ENCODE measurements at places on chromosomes 3 and 15. TPM values are rescaled to one million over a fixed set of nuclear protein-coding genes. Genes with fewer than 3 reads are reported as not detected.

GRCh38 chr3:105965384-105965783 is 96.6 kb upstream of the CBLB start:
- DNase-seq, result no peak

GRCh38 chr3:71530903-71531530 is 52.5 kb downstream of the FOXP1 start:
- DNase-seq, result no peak

- no peak for DNase-seq
Observed at GRCh38 chr3:21665444-21666100, 85.4 kb downstream of the ZNF385D start.

- DNase-seq, result no peak
Observed at GRCh38 chr3:80492162-80492561, 724.4 kb upstream of the ROBO1 start.

DNA sequence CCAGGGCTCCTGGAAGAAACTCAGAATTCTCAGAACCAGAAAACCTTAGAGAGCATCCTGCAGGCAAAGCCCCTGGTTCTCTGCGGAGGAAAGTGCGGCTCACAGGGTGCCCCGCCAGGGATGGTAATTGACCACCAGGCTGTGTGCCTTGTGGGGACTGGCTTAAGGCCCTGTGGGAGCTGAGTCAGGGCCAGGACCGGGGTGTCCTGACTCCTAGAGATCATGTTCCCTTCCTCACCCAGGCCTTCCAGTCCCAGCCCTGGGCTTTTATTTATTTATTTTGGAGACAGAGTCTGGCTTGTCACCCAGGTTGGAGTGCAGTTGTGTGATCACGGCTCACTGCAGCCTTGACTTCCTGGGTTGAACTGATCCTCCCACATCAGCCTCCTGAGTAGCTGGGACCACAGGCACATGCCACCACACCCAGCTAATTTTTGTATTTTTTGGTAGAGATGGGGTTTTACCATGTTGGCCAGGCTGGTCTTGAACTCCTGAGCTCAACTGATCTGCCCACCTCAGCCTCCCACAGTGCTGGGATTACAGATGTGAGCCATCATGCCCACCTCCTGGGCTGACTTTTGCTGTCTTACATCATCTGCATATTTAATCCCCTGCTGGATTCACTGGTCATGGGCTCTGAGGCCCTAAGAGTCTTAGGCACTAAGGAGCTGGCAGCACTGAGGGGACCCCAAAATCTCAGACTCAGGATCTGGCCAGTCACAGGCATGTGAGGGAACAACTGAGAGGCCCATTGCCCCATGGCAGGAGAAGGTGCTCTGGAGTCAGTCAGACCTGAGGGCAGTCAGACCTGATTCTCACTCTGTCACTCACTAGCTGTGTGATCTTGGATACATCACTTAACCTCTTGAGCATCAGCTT is 20.4 kb upstream of the LAMP3 start:
- no peak for DNase-seq

DNA sequence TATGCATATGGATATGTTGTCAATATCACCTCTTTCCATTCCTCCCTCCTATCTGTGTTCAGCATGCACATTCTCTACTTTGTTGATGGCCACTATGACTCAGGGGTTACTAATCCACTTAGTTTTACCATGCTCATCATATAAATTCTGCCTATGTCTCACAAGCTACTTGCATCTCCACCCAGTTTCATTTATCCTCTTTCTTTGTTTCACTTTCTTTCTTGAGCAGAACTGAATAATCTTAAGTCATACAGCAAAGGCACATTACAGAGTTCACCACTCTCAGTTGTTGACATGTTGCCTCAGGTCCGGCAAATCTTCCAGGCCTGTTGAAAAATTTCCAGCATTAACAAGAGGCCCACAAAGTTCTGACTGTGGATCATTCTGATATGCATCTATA is 71.5 kb downstream of the SSR3 start:
- no peak for DNase-seq

- no peak for DNase-seq
Observed at GRCh38 chr3:32778389-32778788, 39.4 kb upstream of the TRIM71 start.

DNA sequence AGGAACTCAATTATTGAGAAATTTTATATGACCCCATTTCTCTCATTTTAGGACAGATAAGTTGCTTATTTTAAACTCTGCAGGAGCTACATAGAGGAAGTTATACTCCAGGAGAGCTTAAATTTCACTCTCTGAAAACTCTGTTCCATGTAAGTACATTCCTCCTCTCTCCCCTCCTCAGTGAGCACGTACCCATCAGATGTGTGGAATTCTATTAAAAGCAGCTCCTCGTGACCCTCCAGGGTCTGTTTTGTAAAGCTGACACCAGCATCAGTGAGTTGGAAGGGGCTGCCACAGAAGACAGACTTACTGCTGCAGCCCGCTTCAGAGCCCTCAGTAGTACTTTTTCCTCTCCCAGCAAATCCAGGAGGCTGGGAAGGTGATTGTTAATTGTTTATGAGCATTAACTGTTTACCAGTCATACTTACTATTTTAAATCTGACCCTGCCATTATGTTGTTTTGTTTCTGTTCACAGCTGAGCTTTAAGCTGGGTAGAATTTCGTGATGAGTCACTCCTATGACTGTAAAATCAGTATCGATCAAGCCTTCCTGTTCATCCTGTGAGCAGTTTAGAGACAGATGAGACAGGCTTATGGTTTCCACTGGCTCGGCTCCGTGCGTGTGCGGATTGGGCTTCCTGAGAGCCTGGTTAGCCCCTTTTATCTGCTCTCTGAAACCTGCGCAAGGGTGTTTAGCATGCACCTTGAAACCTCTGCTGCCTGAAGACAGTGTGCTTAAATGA is 20.4 kb downstream of the IGF1R start:
- no peak for DNase-seq

- DNase-seq, result peak; percentile 30
Observed at GRCh38 chr3:43620831-43621655, 768 bp downstream of the ANO10 start.

DNA sequence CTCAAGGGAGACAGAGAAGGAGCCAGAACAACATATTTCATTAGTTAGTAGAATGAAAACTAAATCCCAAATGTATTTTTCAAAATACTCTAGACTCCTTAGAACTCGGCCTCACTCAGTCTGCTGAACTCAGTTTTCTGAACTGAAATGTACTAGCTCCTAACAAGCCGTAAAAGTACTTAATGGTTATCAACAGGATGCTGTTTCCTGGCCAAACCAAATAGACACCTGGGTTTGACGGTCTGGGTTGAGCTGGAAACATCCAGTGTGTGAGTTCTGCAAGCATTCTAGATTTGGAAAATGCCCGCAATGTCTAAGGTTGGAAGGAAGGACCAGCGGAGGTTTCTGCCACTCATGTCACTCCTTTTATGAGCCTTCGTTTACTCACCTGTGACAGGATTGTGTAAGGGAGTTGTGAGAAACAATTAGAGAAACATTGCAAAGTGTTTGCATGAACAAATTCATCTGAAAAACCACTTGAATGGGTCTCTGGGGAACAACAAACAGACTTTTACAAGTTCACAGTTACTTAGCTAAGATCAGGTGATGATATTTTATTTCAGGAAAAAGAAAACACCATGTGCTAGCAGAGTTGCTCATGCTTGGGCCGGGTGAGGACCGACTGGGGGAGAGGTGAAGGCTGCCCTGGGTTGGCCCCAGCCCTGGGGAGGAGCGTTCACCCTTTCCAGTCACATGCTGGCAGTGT is 151.0 kb downstream of the ALDH1A2 start:
- no peak for DNase-seq

- no peak for DNase-seq
Observed at GRCh38 chr3:160200353-160200752, 24.9 kb upstream of the C3orf80 start.

DNA sequence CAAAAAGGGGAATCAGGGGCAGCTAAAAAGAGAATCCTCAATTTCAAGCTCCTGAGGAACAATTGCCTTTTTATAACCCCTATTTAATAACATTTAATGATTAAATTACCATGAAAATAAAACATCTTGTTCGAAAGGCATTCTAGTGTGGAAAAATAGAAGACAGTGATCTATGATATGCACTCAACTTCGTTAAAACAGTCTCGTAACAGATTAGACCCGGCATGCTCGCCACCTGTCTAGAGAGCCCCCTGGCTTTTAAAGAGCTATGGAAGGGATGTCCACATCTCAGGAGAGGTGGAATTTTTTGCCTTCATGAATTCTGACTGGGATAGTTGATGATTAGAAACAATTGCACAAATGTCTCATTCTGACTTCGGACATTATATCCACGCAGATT is 153.7 kb upstream of the MDFIC2 start:
- no peak for DNase-seq

- DNase-seq, result no peak
Observed at GRCh38 chr3:14371573-14372474, 30.6 kb upstream of the SLC6A6 start.

DNA sequence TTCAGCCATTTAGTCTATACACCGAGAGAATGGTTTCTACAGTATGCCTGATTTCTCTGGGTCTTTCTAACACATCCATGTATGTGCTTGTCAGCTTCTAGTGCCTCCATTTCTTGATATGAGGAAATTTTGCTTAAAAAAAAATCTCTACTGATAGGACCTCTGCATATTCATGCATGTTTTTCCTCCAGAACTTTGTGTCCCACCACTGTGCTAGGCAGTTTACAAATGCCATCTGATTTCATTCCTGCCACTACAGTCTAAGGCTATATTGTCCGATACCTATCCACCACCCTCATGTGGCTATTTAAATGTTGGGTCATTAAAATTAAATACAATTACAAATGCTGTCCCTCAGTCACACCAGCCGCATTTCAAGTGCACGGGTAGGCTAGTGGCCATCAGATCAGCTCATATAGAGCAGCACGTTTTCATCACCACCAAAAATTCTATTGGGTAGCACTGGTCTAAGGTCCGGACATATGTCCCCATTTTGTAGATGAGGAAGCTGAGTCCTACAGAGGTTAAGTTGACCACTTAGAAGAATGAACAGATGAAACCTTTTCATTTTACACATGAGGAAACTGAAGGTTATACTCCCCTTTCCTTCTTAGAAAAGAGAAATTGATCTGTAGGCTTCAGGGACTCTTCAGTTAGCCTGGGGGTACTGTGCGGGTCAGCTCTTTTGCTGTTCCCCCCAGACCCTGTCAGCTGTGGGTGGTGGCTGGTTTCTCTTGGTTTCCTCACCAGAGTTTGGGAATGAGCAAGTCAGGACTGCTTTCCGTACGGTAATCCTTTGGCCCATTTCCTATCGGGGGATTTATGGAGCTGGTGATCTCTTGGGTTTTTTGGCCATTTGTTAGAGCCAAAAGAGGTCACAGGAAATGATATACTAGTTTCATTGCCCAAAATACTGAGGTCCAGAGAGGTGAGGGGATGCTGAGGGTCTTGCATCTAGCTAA is 56.5 kb downstream of the SMAD3 start:
- DNase-seq, result no peak

DNA sequence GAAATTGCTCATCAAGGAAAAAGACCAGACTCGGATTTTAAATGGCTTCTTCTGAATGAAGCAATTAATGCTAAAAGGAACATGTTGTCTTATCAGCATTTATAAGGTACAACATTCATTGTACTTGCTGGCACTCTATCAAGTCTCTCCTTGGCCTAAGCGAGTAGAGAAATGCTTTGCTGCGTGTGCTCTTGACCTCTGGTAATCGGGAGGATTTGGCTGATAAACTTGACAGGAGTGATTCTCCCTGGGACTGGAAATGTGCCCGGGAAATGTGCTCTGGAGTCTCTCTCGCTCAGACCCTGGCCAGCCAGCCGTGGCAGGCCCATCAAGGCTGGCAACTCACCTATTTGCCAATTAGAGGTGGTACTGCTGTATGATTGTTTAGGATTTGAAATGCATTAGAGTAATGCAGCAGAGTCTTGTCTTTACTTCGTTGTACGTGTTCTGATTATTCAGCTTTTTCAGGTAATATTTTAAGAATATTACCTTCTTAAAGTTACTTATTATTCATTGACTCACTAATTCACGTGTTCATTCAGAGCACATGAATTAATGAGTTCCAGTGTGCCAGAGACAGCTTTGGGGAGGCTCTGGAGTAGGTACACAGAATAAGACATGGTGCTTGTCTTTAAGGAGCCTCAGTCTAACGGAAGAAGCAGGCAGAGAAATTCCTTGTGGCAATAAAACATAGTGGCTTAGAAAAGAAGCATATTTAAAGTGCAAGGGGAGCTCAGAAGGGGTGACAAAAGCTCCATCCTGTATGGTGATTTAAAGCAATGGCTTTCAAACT is 48.0 kb upstream of the TPRG1 start:
- no peak for DNase-seq

DNA sequence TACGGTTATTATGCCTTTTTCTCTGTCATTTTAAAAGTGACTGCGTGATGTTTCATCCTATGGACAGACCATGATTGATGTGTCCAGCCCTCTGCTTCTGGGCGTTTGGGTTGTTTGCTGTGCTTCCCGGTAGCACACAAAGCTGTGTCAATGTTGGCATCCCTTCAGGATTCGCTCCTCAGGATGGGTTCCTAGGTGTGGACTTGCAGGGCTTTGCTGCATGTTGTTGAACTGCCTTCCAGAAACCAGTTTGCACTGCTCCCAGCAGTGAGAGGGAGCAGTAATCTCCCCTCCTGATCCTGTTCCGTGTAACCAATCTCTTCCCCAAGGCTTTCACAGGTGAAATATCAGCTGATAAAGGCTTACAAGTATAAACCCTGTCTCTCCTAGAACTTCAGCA is 787 bp downstream of the TRPM1 start:
- DNase-seq, result no peak

GRCh38 chr3:32511005-32511404 is 8.4 kb upstream of the CMTM6 start:
- DNase-seq, result no peak

- no peak for DNase-seq
Observed at GRCh38 chr3:157232141-157232540, 72.2 kb upstream of the CCNL1 start.

GRCh38 chr15:42133356-42133755 is 23.1 kb downstream of the PLA2G4F start:
- DNase-seq, result peak; percentile 10

Gene PRR23C
- not detected for total RNA-seq

Gene AHSG
- 1.3 TPM for total RNA-seq

Gene REC114
- total RNA-seq, result not detected

Gene AADAC
- total RNA-seq, result not detected

Gene ANKUB1
- not detected for total RNA-seq

Gene A4GNT
- not detected for total RNA-seq

Gene LRIG1
- 123 TPM for total RNA-seq

Data from dorsolateral prefrontal cortex (tissue), 122 donors.